ENCODE measurements at places on chromosomes 2 and 18. TPM values are rescaled to one million over a fixed set of nuclear protein-coding genes. Genes with fewer than 3 reads are reported as not detected.

Gene AMER3
- not detected for total RNA-seq

Gene WDPCP
- total RNA-seq, result 5.6 TPM

Gene ZNF532
- total RNA-seq, result 46.1 TPM

Gene KIF5C
- total RNA-seq, result 0.25 TPM

Gene SERPINB3
- total RNA-seq, result not detected

Gene TAF1B
- 10.0 TPM for total RNA-seq

Gene LIMS3
- 7.2 TPM for total RNA-seq

Gene LRRC30
- total RNA-seq, result not detected
